ENCODE measurements at places on chromosomes 6 and 20. TPM values are rescaled to one million over a fixed set of nuclear protein-coding genes. Genes with fewer than 3 reads are reported as not detected.

ARHGAP40 gene
- total RNA-seq = not detected

TXLNB gene
- 0.09 TPM for total RNA-seq

C6orf163 gene
- 1.9 TPM for total RNA-seq

SLC22A2 gene
- total RNA-seq = not detected

PTK7 gene
- 4.3 TPM for total RNA-seq

NNAT gene
- 0.16 TPM for total RNA-seq

CCN6 gene
- total RNA-seq = 0.26 TPM

FAM209B gene
- total RNA-seq = 1.5 TPM

VWA7 gene
- 3.0 TPM for total RNA-seq

PROKR2 gene
- total RNA-seq = not detected

CLDN20 gene
- total RNA-seq = 0.21 TPM

PLA2G7 gene
- not detected for total RNA-seq

All from activated CD4-positive, alpha-beta T cell treated with anti-CD3 and anti-CD28 coated beads, Interleukin-2, amount 10 ng/mL, durations not matched to agents 24 days and 14 days (primary cell).